ENCODE measurements at places on chromosomes 11 and 22. TPM values are rescaled to one million over a fixed set of nuclear protein-coding genes. Genes with fewer than 3 reads are reported as not detected.

- no peak for DNase-seq
Measured at GRCh38 chr22:26981111-26981510, 323.7 kb downstream of the MIAT start.

LRRC32 gene
- 16.6 TPM for total RNA-seq

TEF gene
- 11.7 TPM for total RNA-seq

BIRC3 gene
- 2.8 TPM for total RNA-seq

DNA sequence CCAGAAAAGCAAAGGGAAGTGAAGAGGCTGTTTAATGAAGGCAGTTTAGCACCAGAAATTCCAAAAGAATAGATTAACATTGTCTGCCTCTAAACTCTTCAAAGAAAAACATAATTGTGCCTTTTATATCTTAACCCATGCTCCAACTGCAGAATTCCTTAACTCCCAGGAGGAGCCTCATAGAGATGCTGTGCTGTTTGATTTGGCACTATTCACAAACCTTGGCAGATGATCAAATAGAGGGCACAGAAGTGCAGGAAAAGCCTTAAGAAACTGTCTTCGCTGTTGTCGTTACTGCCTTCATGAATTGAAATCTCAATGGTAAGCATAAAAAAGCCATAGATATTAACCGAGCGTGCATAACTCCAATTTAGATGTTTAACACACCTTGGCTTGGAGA, 124.1 kb upstream of the MPPED2 start:
- DNase-seq: no peak

DNA sequence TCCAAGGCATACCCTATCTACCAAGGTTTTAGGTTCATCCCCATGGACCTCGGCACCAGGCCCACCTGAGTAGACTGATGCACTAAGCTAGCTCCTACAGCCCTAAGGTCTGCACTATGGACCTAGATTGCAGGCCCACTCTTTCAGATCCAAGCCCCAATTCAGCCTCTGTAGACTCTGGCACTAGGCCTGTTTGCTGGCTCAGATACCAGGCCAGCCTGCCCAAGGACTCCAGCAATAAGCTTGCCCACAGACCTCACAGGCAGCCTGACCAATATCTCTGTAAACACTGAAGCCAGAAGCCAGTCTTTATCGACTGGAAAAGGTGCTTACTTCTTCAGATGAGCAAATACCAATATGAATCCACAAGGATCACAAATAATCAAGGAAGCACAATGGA, 411.3 kb downstream of the INSC start:
- DNase-seq: no peak

- peak; percentile 27 for DNase-seq
Measured at GRCh38 chr11:36019722-36020121, 75.9 kb downstream of the LDLRAD3 start.

DNA sequence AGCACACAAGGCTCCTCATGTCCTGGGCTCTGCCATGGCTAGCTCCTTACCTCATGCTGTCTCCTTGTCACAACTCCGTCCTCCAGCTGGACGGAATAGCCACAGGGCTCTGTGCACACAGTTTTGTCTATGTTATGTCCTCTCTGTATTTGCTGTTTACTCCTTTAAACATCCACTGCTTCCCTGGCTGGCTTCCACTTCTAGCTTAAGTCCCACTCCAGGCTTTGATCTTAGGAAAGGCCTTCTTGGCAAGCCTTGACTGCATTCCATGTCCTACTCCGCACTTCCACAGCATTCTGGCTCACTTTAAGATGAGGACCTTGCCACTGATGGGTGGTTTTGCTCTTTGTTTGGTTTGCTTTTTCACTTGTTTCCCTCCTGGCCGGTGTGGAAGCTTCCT, 22.9 kb upstream of the ROBO3 start:
- DNase-seq: no peak

DNA sequence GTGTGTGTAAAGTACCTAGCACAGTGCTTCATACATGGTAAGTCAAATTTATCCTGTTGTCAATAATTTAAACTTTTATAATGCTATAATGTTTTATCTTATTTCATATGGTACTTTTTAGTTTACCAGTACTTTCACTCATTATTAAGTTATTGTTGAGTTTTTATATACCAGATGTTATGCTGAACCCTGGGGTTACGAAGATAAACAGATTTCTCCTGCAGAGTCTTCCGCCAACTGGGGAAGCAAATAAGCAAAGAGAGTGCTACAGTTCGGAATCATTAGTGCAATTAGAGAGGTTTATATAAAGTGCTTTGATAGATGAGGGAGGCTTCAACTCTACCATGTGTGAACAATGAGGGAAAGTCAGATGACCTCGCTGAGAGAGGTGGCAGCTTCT, 362.3 kb downstream of the DYNC2H1 start:
- DNase-seq: no peak

DNA sequence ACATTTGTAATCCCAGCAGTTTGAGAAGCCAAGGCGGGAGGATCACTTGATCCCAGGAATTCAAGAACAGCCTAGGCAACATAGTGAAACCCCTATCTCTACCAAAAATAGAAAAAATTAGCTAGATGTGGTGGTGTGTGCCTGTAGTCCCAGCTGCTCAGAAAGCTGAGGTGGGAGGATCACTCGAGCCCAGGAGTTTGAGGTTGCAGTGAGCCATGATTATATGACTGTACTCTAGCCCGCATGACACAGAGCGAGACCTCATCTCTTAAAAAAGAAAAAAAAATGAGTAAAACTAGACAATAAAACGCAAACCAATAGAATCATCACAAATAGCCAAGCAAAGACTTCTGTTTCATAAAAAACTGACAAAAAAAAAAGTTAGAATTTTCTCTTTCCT, 21.8 kb downstream of the NUCB2 start:
- no peak for DNase-seq

DNA sequence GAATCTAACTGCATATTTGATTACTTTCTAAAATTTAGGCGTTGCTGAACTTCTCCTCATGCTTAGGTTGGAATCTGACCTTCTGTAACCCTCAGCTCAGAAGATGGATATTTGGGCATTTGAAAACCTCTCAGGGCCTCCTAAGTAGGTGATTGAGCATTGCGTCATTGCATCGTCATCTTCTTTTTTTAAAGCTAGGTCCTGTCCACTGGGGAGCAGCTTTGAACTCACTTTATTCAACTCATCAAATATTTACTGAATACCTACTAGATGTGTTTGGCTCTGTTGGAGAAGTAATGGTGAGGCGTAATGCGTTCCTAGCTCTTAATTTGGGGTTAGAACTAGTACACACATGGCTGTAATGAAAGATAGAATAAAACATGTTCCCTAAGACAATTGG, 56.8 kb downstream of the ZBTB16 start:
- DNase-seq: no peak

GRCh38 chr11:26951809-26952515, 42.0 kb upstream of the FIBIN start:
- DNase-seq: no peak

DNA sequence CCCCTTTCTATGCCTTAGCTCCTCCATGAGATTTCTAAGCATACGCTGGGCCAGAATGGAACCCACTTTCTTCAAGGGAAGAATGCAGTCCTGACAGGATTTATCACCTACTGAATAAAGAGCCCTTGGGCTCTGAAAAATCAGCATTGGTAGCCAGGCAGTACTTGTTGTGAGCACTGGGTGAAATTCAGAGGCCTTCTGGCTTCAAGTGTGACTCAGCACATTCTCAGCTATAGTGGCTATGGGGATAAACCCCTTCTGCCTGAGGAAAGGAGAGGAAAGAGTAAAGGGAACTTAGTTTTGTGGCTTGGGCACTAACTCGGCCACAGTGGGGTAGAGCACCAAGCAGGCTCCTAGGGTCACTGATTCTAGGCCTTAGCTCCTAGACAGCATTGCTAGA, 574.8 kb downstream of the JRKL start:
- no peak for DNase-seq

DNA sequence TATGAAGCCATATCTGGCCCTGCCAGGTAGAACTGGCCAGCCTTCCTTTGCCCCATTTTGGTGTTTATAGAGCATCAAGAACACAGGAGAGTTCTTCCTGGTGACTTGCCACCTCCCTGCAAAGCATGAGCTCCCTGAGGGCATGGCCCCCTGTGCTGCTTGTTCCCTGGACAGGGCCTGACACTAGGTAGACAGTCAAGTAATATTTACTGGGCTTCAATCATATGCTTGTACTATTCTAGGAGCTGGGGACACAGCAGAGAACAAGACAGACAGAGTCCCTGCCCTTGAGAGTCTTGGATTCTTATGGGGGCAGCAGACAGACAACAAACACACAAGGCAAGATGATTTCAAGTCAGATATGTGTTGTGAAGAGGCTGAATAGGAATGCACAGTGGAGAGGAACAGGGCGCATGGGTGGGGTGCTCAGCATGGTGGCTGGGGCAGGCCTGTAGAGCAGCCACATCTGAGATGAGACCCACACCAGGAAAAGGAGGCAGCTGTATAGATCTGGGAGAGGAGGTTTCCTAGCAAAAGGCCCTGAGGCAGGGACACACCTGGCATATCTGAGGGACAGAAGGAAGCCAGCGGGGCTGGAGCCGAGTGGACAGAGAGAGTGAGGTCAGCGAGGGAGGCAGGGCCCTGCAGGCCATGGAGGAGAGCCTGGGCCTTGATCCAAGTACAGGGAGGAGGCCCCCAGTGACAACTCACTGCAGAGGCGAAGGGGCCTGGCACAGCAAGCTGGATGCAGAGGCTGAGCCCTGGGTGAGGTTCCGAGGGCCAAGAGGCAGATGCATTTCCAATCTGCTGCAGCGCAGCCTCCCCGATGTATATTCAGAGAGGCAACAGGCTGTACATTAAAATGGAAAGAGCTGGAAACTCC, 10.2 kb upstream of the CBX6 start:
- DNase-seq: peak; percentile 59

DNA sequence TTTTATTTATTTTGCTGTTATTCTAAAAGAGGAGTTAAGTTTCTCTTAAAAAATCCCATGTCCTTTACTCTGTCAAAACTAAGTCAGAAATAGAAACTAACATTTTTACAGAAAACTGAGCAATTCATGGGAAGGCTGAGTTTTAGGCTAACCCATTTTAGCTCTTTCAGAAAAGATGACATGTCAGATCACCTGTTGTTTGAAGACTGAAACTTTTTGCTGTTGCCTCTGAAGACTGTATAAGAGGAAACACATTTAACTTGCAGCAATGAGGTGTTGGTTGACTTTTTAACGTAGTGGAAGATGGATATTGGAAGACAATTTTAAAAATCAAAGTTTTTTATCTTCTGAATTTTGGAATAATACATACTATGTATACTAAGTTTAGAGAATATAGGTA, 115.4 kb downstream of the METTL15 start:
- no peak for DNase-seq

DNA sequence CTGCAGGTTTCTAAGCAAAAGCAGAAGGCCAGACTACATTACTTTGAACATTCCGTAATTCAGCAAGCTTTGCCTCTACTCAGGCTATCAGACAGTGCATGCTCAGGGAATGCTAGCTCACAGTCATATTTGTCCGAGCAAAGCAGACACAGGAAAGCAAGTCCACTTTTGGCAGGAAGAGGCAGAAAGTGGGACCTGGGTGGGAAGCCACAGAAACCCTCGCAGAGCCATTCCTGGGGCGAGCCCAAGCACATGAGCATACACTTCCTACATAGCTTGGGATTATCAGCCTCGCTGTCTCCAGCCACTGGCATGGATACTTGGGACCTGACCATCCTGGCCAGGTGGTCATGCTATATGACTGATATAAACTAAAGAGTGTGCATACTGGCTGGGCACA, 113.3 kb downstream of the TRIM29 start:
- no peak for DNase-seq

DNA sequence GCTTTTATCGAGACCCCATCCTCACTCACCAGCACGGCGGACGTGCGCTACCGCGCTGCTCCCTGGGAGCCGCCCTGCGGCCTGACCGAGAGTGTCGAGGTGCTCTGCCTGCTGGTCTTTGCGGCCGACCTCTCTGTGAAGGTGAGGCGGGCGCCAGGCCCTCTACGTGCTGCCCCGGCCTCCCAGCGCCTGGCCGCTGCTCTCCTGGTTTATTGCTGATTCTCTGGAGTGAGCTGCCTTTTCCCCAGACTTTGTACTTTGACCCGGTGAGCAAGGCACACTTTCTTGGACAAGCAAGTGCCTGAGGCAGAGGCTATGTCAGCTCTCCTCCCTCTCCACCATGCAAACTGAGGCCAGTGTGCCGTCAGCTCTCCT, 6.5 kb downstream of the TPCN2 start:
- no peak for DNase-seq

- no peak for DNase-seq
Measured at GRCh38 chr22:30481711-30482110, 9.9 kb upstream of the SEC14L3 start.

DNA sequence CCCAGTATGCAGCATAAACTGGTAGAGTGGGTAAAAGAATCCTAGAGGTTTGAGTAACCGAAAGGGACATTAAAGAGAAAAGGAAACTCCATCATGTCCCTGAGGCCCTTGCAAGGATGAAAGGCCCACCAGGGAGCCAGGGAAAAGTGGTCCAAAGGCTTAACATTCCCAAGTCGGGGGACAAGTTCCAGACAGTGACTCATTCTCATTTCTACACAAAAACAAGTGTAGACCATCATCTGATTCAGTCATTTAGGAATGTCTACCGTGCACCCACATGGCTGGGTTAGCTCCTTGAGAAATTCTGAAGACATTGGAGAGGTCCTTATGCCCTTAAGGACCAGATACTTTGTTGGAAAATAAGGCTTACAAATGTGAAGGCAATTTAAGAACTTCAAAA, 4.8 kb upstream of the NOX4 start:
- DNase-seq: peak; percentile 57

DNA sequence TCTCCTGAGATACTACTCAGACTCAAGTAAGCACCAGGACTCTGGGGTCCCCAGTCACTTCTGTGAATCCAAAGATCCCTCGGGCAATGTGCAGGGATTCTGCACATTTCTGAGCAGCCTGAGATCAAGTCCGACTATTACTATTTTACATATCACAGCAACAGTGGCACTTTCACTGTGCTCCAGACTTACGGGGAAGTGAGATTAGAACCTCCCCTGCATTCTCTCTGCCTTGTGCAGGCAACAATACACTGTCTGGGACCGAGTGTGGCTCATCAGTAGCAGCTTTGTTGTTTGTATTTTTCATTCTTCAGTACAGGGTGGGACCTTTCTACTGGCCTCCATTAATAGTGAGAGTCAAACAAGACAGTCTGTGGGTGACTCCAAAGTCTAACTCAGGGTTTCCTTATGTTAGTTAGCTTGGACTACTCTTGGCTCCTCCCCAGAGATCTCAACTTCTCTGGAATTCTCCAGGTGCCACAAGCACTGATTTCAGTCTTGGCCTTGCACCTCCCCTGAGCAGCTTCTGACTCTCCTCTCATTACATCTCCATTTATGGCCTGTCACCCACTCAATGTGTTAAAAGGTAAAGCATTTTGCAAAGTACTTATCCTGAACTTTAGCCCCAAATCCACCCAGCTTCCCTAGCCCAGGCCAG, 76.2 kb upstream of the TOP3B start:
- DNase-seq: no peak
